ENCODE measurements at places on chromosomes 3 and 15.

- peak; percentile 20 for DNase-seq
Observed at GRCh38 chr3:159941038-159942000, 47.3 kb upstream of the IL12A start.

GRCh38 chr15:29130476-29130875 lies 139.1 kb downstream of the NSMCE3 start:
- DNase-seq: no peak

GRCh38 chr3:60365360-60365759 lies 885.9 kb downstream of the FHIT start:
- no peak for DNase-seq

DNA sequence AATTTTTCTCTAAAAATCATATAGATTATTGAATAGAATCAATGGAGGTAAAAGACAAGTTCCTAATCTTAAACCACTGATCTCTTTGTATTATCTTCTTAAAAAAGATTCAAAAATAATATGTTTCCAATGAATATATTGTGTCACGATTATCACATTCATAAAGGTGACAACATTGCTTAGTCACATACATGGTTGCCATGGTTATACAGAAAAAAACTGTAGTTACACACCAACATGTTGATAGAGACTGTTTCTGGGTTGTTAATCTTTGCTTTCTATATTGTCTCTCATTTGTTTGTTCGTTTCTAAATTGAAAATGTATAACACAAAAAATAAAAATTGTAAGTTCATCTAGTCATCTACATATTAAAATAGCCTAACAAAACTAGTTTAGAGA lies 376.0 kb upstream of the ALCAM start:
- DNase-seq: no peak

GRCh38 chr3:4978966-4979427 lies 240 bp upstream of the BHLHE40 start:
- peak; percentile 94 for DNase-seq

Measured in KG1 (cell line).